Fibroblast of the aortic adventitia (primary cell): ENCODE measurements at places on chromosomes 12 and 14. TPM values are rescaled to one million over a fixed set of nuclear protein-coding genes. Genes with fewer than 3 reads are reported as not detected.

DNA sequence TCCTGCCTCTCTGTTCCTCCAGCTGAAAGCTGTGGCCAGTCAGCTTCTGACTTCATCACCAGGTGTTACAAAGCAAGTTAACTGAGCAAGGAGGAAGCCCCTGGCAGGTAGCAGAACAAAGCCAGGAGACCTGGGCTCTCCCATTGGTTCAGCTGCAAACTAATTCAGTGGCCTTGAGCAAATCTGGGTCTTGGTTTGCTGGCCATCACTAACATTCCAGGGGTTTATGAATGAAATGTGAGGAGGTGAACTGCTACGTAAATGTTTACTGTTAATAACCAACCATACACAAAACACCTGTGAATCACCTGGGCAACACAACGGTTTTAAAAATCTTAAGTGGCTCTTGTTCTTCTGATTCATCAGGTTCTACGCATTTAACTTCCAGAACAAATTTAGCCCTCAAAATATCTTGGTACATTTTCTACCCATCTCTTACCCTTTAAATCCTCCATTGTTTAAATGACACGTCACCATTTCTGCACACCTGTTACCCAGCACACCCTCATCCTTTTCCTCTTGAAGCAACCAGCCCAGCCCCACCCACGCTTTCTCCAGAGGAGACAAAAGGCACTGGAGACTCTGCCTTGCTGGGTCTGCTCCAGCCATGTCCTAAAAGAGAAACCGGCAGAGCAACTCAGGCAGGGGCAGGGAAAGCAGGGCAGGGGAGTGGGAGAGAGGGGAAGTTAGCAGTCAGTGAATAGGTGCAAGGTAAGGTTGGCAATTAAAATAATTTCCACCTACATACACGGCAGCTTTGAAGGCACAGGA, 49.3 kb upstream of the TSPAN11 start:
- DNase-seq = no peak

- peak; percentile 71 for DNase-seq
Observed at GRCh38 chr12:87196321-87196720, 832.9 kb downstream of the C12orf50 start.

DNA sequence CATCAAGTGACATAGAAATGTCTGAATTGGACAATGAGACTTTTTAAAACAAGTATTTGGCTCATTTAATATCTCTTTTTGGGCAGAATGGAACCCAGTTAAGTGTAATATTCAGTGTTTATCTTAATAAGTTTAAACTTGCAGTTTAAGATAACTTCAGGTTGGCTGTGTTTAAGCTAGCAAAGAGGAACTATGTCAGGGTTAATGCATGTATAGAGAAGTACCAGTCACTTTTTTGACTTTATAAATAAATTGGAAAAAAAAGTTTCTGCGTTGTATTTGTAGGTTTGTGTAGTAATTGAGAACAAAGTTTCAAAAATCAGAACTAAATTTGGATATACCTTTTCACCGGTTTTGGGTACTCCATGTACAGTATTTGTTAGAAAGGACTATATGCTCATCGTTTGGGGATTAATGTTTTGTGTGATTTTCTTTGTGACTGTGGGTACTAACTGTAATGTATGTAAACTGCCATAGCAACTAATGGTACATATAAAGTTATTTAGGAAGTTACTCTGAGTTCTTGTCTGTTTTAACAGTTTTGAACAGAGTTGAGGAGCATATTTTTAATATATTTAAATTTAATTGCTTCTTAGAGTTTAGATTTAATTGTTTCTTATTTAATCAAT, 4.5 kb downstream of the HMGA2 start:
- DNase-seq = no peak

CELA1 gene
- total RNA-seq = 0.25 TPM in 1 of 2 replicates, not detected in the other

RBP5 gene
- total RNA-seq = not detected in 2 replicates

FAM181A gene
- not detected in 2 replicates for total RNA-seq

DNA sequence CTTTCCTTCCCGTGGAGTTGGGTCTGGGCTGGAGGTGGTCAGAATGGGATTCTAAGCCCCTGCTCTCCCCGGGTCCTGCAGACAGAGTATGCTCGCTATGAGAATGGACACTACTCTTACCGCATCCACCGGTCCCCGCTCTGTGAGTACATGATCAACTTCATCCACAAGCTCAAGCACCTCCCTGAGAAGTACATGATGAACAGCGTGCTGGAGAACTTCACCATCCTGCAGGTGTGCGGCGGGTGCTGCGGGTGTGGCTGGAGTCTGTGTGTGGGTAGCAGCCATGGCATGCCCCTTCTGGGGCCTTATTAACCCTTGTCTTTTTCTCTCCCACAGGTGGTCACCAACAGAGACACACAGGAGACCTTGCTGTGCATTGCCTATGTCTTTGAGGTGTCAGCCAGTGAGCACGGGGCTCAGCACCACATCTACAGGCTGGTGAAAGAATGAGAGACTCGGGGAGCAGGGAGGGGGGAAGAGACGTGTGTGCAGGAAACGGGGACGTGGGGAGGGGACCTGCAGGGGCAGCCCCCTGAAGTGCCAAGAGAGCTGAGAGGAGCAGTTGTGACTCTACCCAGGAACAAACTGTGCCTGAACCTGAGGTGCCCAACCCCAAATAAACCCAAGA, 37.0 kb upstream of the TSPAN9 start:
- DNase-seq = no peak

DNA sequence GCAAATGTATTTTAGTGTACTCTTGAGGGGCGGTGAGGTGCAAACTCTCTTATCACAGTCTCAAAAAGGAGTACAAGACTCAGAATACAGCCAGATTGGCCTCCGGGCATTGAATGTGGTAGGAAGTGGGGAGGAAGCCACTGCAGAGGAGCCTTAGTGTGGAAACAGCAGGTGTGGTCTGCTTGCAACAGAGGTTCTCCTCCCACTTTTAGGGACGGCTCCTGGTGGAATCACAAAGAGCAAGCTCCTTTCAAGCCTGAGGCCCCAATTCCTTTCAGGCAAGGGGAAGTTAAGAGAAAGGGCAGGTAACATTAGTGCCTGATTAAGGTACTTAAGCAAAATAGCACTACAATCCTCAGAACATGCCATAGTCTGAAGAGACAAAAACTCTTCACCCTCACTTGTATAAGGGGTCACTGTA, 23.7 kb upstream of the SLC2A3 start:
- DNase-seq = peak; percentile 15

GRCh38 chr12:39813776-39814175, 194.2 kb upstream of the ABCD2 start:
- DNase-seq = peak; percentile 88

- peak; percentile 25 for DNase-seq
Observed at GRCh38 chr12:69679119-69679518, 20.0 kb downstream of the BEST3 start.

GRCh38 chr12:3698218-3698974, 54.5 kb downstream of the CRACR2A start:
- DNase-seq = peak; percentile 94

DNA sequence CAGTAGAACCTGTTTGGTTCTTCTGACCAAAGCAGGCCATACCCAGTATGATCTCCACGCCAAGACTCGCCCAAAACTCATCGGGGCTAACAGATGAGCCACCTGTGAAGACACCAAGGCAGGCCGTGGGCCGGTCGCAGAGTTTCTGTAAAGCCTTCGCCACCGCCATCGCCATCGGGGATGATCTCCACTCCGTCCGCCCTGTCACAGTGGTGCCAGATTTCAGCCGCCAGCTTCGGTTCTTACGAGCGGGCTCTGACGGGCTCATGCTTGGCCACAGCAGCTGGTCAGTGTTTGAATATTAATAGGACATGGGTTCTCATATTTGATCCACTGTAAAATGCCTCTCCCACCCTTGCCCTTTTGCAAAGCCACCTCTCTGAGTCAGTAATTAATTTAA, 113.2 kb upstream of the TMEM132D start:
- no peak for DNase-seq

GRCh38 chr12:78115889-78116288, 285.2 kb downstream of the NAV3 start:
- peak; percentile 28 for DNase-seq

GRCh38 chr14:106790189-106791036, 1264.0 kb downstream of the TMEM121 start:
- no peak for DNase-seq

CIPC gene
- 5.2 and 13.9 TPM in 2 replicates for total RNA-seq

- peak; percentile 99 for DNase-seq
Observed at GRCh38 chr14:61569812-61570548, 125.3 kb upstream of the HIF1A start.

DNA sequence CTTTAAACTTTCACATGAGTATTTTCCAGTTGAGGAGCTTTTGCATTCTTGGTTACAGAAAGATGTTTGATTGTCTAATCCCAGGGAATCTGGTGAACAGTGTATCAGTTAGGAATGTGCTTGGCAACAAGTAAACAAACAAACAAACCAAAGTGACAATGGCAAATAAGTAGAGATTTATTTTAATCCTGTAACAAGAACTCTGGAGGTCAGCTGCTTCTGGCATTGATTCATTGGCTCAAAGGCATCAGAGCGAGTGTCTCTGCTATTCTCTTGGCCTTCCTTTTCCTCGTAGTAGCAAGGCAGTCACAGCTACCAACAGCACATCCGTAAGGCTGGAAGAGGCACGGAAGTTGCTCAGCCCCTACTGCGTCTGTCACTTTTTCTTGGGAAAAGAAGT, 37.2 kb downstream of the CRADD start:
- DNase-seq = no peak

DNA sequence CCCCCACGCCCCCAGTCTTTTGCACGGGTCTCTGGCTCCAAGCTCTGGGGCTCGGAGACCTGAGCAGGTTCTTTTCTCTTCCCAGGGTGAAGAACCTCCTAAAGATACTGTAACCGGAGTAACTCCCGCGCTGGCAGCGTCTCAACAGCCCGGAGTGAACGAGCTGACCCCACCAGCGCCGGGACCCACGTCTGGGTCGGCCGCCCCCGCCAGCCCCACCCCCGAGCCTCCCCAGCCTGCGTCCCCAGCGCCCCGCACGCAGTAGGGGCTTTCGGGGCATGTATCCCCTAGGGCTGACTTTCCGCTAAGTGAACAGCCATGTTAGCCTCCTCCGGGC, 858 bp downstream of the SLC35F4 start:
- DNase-seq = no peak

GRCh38 chr12:33813536-33813935, 208.8 kb upstream of the ALG10 start:
- no peak for DNase-seq

DNA sequence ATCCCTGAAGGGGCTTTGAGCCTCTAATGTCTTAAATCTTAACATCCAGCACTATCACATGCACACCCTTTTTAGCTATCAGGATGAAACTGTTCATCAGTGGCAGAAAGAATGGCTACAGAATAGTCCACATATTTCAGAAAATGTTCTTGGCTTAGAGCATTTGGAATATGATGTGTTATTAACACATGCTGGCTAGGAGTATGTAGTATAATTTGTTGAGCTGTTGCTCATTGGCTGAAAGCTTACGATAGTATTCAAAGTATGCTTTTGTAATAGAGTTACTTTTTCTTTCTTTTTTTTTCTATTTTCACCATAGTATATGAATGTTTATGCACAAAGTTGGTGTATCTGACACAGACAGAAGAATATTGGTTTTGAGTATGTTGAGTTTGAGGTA, 55.1 kb downstream of the MNAT1 start:
- peak; percentile 7 for DNase-seq

DNA sequence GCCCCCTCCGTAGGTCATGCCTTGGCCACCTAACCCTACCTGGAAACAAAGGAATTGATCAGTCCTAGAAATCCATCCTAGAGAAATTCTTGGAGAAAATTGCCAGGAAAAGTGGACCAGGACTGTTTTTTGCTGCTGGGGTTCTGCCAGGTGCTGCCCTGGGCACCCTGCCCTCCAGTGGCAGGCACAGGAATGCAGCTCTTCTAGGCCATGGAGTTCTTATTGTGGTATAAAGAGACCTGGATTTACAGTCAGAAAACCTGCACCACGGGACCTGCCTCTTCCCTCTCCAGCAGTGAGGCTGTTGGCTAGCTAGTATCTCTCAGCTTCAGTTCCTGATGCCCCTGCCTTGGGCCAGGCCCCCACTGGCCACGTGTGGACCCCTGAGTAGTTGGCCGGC, 59.7 kb downstream of the SLC24A4 start:
- no peak for DNase-seq

ANO4 gene
- total RNA-seq = 0.18 and 1.6 TPM in 2 replicates

ISM2 gene
- 0.09 TPM in 1 of 2 replicates, not detected in the other for total RNA-seq

- DNase-seq = no peak
Observed at GRCh38 chr12:62078020-62078419, 182.2 kb upstream of the USP15 start.

DNA sequence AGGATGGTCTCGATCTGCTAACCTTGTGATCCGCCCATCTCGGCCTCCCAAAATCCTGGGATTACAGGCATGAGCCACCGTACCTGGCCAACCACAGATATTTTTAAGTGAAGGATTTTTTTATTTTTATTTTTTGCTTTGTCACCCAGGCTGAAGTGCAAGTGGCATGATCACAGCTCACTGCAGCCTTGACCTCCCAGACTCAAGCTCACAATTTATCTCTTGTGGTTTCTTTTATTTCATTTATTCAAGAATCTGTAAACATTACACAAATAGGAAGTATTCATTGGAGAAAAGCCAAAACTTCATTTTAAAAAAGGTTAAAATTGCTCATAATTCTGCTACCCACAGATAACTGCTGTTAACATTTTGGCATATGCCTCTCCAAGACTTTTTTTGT, 13.3 kb downstream of the MOAP1 start:
- no peak for DNase-seq

PAN2 gene
- total RNA-seq = 23.0 and 37.7 TPM in 2 replicates

TESPA1 gene
- total RNA-seq = not detected in 2 replicates

- DNase-seq = no peak
Observed at GRCh38 chr12:97967831-97968230, 505.2 kb downstream of the RMST start.

- peak; percentile 35 for DNase-seq
Observed at GRCh38 chr12:6899837-6900519, 4.6 kb upstream of the LRRC23 start.

DNA sequence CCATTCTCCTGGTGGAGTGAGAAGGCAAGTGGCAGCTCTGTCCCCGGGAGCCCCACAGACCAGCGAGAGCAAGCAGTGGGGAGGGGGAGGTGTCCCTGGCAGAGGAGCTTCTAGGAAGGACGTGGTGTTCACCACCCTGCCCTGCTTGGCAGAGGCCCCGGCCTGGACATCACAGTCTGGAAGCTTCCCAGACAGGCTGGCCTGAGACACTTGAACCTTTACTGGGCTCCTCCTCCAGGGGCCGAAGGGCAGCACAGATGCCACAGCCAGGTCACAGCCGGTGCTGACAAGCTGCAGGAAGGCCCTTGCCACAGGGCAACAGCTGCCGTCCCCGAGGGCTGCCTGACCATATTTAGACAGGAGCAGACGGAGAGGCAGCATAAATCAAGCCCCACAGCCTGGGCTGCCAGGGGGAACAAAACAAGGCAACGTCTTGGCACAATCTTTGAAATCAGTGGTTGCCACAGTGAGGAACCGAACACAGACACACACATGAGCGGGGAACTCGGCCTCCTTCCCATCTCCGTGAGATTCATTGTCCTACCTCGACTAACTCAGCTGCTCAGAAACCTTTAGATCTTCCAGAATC, 28.5 kb downstream of the PRIMA1 start:
- no peak for DNase-seq

NRIP2 gene
- not detected in 2 replicates for total RNA-seq

CDKN3 gene
- 10.7 and 33.4 TPM in 2 replicates for total RNA-seq

DNA sequence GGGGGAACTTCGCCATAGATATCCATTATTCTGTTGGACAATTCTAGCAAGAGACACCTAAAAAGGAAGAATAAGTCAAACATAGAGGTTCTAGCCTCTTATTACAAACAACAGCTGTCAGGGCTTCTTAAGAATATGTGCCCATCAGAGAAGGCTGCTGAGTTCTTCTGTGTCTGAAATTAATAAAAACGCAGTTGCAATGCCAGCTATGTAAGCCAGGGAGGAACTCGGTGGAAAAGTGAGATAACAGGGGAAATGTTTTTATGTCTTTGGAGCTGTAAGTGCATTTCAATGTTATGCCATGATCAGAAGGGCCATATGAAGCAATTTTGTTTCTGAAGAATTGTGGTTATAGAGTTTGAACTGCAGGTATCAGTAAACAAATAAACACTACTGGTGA, 95.0 kb downstream of the SYT1 start:
- peak; percentile 57 for DNase-seq
